Dermis microvascular lymphatic vessel endothelial cell (primary cell): ENCODE measurements at places on chromosomes 5 and 9.

- DNase-seq: no peak
These were observed 215.0 kb upstream of the IER5L start for GRCh38 chr9:129393064-129393463.

GRCh38 chr5:92050970-92051369 is 667.9 kb upstream of the ARRDC3 start:
- no peak for DNase-seq

- peak; percentile 13 for DNase-seq
These were observed 116.9 kb upstream of the S1PR3 start for GRCh38 chr9:88874391-88874790.

DNA sequence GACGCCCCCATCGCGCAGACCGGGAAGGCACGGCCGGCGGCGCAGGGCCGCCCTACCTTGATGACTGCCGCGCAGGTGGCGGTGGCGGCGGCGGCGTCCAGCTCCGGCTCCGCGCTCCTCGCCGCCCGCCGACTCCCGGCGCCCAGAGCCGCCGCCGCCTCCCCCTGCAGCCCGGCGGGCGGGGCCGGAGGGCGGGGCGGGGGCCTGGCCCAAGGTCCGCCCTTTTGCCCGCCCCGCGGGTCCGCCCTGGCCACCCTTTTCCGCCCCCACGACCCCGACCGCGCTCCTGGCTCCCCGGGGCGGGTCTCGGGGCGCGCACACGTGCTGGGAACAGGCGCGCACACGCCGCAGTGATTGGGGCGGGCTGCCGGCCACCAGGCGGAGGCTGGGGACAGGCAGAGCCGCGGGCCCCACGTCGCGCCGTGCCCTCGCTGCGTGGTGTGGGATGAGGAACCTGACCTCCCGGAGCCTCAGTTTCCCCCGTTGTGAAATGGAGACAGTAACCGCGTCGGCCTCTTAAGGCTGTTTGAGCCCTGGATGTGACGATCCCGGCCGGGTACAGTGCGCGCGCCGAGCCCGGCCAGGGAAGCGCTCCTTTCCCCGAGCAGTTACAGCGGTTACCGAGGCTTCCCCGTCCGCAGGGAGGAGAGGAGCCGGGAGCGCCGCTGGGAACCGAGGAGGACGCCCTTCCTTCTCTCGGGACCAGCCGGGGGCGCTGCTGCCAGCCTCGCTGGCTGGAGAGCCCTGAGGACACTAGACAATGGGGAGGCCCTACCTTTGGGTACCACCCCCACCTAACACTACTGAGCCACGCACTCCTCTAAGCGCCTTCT is at the start of gene CORO2A:
Gene CORO2A, minus strand, starts transcription at position 135 of the 833 bp plus-strand sequence. CDS start 34,977 bp downstream, outside the sequence.
- DNase-seq: peak; percentile 65

DNA sequence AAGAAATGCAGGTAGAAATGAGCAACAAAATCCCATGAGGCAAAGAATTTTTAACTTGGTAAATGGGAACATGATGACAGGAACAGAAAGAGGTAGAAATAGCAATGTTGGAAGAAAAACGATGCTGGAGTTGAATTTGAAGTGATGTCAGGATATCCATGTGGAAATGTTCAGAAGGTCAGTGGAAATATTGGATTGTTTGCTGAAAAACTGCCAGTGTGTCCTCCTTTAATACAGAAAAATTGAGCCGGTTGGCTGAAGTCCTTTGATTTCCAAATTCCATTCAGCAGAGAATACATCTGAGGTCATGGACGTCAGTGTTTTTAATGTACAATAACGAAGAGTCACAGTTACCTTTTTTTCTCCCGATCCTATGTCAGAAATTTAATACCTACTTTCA is 110.0 kb upstream of the DMAC1 start:
- no peak for DNase-seq

DNA sequence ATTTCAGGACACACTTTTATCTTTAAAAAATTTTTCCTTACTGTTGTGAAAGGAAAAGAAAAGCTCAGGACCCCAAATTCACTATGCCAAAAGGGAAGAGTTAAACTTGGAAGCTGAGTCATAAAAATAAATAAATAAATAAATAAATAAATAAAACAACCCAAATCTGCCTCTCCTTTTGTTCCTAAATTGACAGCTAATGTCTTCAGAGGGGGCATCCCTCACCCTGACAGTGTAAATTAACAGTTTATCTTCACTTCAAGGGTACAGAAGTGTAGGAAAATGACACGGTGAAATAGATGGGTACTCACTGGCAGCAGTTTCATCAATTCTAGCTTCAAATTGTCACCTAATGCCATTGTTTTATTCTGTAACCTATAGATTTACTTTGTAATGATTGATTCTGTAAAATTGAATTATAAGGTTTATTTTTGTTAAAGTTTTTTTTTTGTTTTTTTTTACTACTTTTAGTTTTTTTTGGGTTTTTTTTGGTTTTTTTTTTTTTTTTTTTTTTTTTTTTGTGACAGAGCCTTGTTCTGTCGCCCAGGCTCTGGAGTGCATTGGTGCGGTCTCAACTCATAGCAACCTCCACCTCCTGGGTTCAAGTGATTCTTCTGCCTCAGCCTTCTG is 18.5 kb upstream of the ANXA1 start:
- DNase-seq: no peak

- no peak for DNase-seq
These were observed 3.2 kb downstream of the ELL2 start for GRCh38 chr5:95958310-95959014.

DNA sequence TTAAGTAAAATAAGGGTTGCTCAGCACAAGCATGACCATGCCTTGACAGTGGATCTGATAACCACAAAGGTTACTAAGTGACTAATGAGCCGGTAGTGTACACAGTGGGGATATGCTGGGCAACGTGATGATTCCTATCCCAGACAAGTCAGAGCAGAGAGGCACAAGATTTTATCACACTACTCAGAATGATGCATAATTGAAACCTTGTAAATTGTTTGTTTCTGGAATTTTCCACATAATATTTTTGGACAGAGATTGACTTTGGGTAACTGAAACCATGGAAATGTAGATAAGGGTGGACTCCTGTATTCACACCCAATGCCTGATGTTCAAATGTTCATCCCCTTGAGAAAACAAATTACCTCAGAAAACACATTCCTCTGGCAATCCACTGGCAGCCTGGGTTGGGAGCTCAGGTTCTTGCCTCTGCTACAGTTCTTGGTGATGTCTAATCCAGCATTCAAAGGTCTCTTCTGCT is 16.2 kb upstream of the ERAP1 start:
- DNase-seq: no peak

GRCh38 chr5:83919071-83920041 is 198.7 kb upstream of the HAPLN1 start:
- peak; percentile 50 for DNase-seq

GRCh38 chr5:176637556-176637955 is 7.1 kb downstream of the EIF4E1B start:
- DNase-seq: no peak

GRCh38 chr5:2214910-2215590 is 332.3 kb upstream of the IRX4 start:
- DNase-seq: no peak

DNA sequence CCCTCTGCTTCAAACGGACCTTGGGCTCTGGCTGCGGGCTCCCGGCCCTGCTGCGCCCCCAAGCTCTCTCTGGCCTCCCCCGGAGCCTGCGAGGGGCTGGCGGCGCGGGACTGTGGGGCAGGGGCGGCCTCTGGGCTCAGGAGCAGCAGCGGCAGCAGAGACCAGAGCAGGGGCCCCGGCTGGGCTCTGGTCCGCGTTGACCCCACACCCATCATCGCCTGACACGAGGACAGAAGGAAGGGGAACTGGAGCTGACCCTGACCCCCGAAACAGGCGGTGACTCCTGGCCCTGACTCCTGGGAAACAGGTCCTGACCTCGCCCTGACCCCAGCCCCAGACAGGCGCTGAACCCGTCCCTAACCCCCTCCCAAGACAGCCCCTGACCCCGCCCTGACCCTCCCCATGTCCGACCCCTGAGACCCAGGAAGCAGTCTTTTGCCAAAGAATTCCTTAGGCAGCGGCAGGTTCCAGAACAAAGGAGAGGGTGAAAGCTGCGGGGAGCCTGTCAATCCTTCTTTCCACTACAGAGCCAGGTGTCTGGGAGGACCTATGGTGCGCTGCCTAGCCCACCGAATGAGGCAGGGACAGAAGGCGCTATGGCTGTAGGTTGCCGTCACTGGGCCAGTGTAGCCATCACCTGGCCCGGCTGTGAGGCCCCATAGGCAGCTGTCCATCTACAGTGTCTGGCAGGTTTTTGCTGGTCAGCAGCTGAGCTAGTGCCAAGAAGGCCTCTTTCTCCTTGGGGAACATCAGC is 74.7 kb upstream of the SPTLC1 start:
- no peak for DNase-seq

- peak; percentile 83 for DNase-seq
These were observed 50.5 kb downstream of the CXXC5 start for GRCh38 chr5:139698490-139699146.

- no peak for DNase-seq
These were observed 50.7 kb upstream of the FST start for GRCh38 chr5:53429706-53430105.

GRCh38 chr5:119365847-119366539 is 10.2 kb downstream of the TNFAIP8 start:
- no peak for DNase-seq

- DNase-seq: peak; percentile 18
These were observed 915 bp downstream of the HSDL2 start for GRCh38 chr9:112380825-112381221.

DNA sequence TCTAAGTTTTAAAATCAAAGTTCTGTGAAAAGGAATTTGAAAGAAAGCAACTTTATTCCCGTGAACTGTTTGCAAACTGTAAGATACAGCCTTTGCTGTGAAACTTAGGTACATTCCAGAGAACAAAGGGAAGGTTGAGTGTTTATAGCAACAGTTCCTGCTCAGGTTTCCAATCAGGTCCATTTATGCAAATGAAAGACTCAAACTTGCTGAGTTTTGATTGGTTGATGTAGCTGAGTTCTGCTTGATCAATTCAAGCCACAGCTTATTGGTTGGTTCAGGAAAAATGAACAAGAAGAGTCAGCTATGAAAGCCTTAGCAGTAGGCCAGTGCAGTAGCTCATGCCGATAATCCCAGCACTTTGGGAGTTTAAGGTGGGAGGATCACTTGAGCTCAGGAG is 37.9 kb downstream of the SLC27A6 start:
- no peak for DNase-seq

- no peak for DNase-seq
These were observed 972.4 kb upstream of the ACO1 start for GRCh38 chr9:31412081-31412480.

GRCh38 chr5:23446424-23446823 is 61.0 kb upstream of the PRDM9 start:
- DNase-seq: no peak

DNA sequence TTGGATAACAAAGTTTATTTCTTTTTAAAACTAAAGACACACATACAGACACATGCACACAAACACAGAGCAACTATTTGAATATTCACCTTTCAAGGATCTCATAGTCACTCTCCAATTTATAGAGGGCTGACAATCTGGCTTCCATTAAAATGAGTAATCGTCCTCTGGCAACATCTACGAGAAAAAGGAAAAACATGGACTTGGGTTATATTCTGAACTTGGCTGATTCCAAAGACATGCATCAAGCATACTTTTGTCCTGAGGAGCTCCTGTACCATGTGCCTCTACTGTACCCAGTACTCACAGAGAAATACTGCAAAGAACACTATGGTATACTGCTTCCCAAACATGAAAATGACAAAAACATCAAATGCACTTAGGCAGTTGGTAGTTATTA is 15.4 kb downstream of the IARS1 start:
- no peak for DNase-seq

- no peak for DNase-seq
These were observed 26.4 kb downstream of the ERAP1 start for GRCh38 chr5:96781031-96781971.

DNA sequence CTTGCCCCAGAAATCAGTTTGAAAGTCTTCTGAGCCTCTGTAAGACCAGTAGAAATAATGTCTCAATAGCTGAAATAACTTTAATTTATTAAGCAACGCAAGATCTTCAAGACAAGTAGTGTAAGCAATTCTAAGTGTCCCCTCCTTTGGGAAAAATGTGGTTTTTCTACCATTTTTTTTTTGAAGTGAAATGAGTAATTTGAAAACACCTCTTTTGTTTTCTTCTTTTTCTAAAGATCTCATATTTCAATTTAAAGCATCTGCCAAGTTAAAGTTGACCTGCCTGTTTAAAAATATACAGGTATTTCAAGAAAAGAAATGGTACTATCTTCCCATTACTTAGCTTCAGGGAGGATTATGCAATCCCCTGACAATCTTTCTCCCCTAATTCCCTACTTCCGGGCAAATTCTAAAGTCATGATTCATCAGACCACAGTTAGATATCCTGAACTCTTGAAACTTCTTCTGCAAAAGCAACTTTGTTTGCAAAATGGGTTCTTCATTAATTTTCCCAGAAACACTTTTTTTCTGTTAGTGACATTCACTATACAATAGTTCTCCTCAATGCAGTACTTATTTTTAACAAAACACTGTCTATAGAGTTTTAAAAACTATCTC is 7.8 kb upstream of the ANXA1 start:
- DNase-seq: no peak

- peak; percentile 35 for DNase-seq
These were observed 388.0 kb upstream of the ZNF608 start for GRCh38 chr5:125134216-125135081.

DNA sequence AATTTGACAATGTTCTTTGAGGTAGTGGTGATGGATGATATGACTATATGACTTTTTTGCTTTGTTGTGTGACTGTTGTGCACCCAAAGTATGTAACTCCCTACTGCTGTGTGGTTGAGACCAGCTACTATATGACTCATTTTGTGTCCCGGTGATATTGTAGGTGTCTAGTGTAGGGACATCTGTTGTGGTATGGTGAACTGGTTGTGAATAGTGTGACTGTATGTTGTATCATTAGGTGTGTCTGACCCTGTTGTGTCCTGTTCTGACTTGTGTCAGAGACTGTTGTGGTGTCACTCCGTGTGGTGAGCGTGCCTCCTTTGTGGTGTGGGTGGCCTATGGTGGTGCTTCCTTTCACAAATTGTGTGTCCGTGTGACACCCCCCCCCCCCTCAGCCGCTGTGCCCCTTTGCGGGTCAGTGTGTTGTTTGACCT is 11.2 kb upstream of the CXXC5 start:
- no peak for DNase-seq

- no peak for DNase-seq
These were observed 4.2 kb downstream of the SCGB3A2 start for GRCh38 chr5:147882586-147883313.

- no peak for DNase-seq
These were observed 40.8 kb upstream of the CCDC152 start for GRCh38 chr5:42715785-42716184.

DNA sequence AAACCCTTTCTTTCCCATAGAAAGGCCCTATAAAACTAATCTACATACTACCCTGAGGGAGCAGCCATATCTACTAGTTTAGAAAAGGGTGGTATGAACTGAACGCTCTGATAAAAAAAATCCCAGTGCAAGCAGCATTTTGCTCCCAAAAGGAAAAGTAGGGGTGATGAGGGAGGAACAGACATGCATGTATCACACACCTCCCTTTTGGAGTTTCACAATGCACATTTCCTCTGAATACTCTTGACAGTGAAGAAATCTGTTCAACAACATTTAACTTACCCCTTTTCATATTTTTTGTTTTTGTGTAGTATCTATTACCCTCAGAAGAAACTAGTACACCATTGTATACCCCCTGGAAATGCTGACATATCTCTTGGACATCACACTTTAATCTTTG is 411.4 kb downstream of the MAT2B start:
- DNase-seq: no peak
